Thymus (tissue), 14 donors: ENCODE measurements at places on chromosomes 3 and 15. TPM values are rescaled to one million over a fixed set of nuclear protein-coding genes. Genes with fewer than 3 reads are reported as not detected.

Gene CDHR4
- not detected for total RNA-seq

Gene FGF12
- 0.19 TPM for total RNA-seq

Gene MAGEL2
- 0.19 TPM for total RNA-seq

Gene GOLGA8T
- 0.19 TPM for total RNA-seq

Gene ANKRD34C
- total RNA-seq: under 0.01 TPM

Gene GOLGA8S
- 0.05 TPM for total RNA-seq

Gene SCN11A
- 0.38 TPM for total RNA-seq

Gene SPPL2A
- total RNA-seq: 55.6 TPM

Gene LRRC2
- 2.5 TPM for total RNA-seq

Gene TGM4
- 0.14 TPM for total RNA-seq

Gene SLC30A4
- total RNA-seq: 1.2 TPM

Gene GRK7
- not detected for total RNA-seq

Gene EPHB3
- total RNA-seq: 1.3 TPM

Gene BCL2A1
- 30.5 TPM for total RNA-seq

Gene FOXL2NB
- under 0.01 TPM for total RNA-seq

Gene EXD1
- total RNA-seq: 0.09 TPM

Gene PP2D1
- total RNA-seq: not detected

Gene PRKAR2A
- 8.0 TPM for total RNA-seq

Gene FOXB1
- total RNA-seq: 0.05 TPM

Gene DNAH1
- 3.3 TPM for total RNA-seq

Gene NOX5
- 0.19 TPM for total RNA-seq

Gene PLS1
- total RNA-seq: 9.2 TPM

Gene SLC12A8
- 0.94 TPM for total RNA-seq
